Prostate gland (tissue), 2 donors: ENCODE measurements at places on chromosomes 12 and 14. TPM values are rescaled to one million over a fixed set of nuclear protein-coding genes. Genes with fewer than 3 reads are reported as not detected.

ATL1 gene
- total RNA-seq = 26.5 TPM

DNA sequence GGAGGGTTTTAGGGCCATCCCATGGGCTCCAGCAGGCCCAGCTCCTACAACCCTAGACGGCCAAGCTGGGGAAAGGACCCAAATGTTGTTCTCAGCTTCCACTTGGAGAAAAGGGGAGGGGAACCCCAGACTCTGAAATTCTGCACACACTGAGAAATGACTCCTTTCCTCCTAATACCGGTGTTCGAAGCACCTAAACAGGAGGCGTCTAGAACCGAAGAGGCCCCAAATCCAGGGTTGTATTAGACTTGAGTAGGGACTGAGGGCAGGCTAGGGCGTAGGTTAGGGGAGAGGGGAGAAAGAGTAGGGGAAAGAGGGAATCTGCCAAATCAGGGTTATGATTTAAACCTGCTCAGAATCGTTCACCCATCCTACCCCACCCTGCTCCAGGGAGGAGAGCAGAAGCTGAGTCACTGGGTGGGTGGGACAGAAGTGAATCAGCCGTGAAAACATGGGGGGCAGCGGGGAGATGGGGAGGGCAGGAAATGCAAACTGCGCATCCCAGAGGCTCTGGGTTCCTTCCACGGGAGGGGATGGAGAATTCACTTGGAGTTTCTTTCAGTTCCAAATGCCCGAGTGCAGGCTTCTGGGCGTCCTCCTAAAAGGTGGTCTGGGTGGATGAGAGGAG is 1.0 kb downstream of the IGFBP6 start:
- DNase-seq = no peak

DNA sequence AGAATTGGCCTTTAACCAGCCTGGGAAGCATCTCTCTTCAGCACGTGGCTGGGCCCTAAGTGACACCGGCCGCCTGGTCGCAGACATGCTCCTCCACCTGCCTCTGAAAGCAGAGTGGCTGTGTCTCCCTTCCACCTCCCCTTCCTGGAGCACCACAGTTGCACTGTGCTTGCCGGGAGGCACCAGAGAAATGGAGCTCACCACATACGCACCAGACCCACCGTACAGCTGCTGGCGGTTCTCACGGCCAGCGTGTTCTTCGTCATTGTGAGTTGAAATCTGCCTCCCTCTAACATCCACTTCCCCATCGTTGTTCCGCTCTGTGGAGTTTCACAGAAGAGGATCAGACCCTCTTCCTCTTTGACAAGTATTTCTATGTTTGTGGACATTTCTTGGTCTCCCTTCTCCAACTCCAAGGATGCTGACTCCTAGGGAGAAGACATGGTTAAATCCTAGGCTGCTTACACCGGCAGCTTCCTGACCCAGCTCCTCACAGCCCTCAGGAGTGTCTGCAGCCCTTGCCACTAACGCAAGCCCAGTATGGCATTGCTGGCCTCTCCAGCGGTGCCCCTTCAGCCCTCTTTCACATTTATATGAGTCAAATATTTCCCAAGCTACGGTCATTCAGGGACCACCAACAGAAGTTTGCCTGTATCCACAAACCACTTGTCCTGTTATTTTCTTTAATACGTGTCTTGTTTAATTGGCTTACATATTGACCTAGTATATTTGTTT is 11.5 kb upstream of the KRT5 start:
- DNase-seq = no peak

- DNase-seq = no peak
These were observed 629.6 kb downstream of the FSCB start for GRCh38 chr14:43877351-43877960.

- DNase-seq = no peak
These were observed 145.7 kb downstream of the CNTN1 start for GRCh38 chr12:40837891-40838429.

GRCh38 chr12:120584343-120585149 is 3.3 kb upstream of the POP5 start:
- DNase-seq = peak; percentile 9

GRCh38 chr12:58819985-58820384 is 100.3 kb downstream of the LRIG3 start:
- DNase-seq = no peak

GRCh38 chr12:76563061-76563460 is 3.5 kb upstream of the OSBPL8 start:
- no peak for DNase-seq

GRCh38 chr14:44620121-44621019 is 113.3 kb upstream of the FSCB start:
- no peak for DNase-seq

DNA sequence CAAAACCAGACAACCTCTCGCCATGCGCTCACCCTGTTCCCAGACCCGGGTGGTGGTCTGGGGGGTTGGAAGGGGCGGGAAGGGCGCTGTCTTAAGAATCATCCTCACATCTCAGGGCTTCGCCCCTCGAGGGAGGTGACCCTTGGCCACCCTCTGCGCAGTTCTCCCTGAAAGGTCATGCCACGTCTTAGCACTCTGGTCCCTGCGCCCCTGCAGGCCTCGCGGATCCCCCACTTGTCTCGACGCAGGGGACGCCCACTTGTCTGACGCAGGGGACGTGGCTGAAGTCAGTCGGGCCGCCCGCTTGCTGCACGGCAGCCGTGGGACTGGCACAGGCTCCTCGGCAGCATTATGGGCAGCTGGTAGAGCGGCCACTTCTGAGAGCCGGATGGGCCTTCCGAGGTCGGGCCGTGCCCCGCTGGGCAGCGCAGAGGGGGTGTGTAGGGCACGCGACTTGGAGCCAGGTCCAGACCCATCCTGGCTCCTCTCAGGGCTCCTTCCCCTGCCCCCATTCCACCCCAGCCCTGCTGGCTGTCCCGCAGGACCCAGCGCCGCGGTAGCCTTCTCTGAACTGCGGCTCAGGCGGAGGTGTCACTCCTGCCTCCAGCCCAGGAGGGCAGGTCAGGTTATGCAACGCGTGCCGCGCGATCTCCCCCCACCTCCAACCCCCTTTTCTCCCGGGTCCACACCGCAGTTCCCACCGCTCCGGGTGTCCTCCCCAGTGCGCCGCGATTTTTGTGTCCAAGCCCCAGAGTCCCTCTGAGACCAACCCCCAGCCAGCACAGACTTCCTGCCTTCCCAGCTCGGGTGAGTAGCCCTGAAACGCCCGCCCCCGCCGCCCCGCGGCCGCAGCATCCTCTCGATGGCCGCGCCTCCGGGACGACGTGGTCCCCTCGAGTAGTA is 40.9 kb upstream of the CAPRIN2 start:
- no peak for DNase-seq

DNA sequence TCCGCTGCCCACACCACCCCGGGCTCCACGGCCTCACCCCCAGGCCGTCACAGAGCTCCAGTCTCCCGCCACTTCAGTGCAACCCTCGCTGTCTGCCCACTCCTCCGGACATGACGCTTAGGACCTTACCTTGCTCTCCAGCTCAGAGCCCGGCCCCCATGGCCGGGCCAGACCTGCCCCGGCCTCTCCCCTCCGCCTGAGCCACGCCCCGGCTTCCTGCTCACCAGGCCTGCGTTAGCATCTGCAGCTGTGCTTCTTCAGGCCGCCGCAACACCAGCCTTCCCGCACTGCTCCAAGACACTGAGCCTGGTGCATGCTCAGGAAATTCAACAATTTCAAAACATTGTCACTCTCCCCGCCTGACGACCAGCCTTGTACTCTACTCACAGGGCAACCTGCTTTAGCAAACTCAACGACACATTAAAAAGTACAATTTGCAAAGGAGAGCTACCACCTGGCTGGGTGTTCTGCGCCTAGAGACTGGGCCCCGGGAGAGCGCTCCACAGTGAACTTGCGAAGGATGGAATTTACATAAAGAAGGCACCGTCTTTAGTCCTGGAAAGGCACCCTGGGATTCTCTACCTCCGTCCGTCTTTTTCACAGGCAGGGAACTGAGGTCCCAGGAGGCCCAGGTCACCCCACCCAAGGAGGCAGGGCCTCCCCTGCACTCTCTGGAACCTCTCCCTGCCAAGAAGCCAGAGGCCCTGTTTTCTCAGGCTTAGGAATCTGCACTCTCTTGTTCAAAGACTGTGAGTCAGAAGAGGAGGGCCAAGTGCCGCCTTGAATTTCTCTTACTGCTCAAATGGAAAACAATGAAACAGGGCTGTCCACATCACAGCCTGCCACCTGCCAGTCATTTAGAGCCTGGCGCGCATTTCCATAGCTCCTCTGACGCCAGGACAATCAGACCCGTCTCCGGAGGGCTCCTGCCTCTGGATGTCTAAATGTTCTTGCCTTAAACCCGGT is 51.3 kb downstream of the STX2 start:
- DNase-seq = no peak

DNA sequence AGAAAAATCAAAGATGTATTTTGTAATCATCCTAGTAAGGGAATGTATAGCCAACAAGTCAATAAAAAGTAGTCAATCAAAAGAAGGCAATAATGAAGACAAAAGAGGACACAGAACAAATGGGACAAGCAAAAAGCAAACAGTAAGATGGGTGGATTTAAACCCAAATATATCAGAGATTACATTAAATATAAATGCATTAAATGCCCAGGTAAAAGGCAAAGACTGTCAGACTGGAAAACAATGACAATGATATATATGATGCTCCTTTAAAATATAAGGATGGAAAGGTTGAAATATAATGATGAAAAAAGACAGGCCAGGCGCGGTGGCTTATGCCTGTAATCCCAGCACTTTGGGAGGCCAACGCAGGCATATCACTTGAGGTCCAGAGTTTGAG is 35.7 kb downstream of the NEMF start:
- DNase-seq = no peak

DNA sequence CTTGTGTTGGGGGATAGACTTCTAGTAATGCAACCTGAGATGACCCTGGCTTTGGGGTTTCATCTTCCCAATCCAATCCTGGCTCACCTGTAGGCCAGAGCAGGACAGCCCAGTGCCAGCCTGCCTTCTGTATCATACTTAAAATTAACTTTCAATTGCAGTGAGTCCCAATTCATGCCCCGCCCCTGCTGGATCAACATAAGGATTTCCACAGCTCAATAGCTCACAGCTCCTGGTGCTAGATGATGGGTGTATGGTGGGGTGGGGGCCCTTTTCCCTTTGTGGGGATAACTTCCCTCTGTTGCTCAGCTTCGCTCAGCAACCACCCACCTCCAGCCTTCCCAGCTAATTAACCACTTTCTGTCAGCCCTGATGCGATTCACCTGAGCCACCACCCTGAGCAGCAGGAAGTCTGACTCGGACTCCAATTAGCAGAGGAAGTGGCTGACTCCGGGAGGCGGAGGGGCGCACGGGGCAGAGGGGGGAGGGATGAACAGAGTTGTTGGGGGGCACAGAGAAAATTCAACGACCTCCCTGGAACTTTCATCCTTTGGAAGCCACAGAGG is 24.3 kb upstream of the CHGA start:
- DNase-seq = no peak

GRCh38 chr12:48781750-48782456 is 7.0 kb downstream of the ADCY6 start:
- no peak for DNase-seq

DNA sequence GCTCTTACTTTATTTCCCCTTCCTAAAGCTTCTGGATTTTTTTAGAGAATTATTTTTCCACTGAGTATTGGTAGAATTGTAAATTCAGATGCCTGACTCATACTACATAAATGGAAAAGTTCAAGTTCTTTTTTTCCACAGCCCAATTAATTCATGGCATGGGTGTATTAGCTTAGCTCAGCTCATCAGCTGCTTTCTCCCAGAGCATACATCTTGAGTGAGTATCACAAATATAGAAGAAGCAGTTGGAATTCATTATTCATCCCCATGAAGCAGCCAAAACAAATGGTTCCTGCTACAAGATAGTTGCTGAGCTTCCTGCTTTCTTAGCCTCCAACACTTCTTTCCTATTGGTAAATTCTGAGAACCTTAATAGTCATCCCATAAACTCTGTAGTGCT is 105.1 kb downstream of the C12orf50 start:
- no peak for DNase-seq
